ENCODE measurements at places on chromosomes 6 and 20.

- DNase-seq = no peak
Observed at GRCh38 chr6:88760091-88760490, 203.3 kb downstream of the RNGTT start.

DNA sequence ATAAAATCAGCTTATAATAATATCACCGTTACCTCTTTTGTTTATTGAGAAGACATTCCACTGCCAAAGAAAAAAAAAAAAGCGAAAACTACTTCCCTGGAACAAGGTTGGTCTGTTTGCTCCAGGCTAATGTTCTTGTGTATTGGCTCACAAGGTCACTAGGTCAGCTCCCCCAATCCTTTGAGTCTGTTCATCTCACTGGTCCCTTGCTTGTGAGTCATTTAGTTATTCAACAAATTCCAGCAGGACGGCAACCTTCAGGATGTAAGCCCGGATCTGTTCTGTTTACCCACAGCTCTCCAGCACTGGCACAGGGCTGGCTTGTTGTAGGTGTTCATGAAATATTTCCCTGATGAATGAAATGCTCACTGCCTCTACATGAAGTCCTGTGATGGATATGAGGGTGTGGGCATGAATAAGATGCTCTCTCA lies 3.3 kb downstream of the ARHGAP40 start:
- DNase-seq = no peak

DNA sequence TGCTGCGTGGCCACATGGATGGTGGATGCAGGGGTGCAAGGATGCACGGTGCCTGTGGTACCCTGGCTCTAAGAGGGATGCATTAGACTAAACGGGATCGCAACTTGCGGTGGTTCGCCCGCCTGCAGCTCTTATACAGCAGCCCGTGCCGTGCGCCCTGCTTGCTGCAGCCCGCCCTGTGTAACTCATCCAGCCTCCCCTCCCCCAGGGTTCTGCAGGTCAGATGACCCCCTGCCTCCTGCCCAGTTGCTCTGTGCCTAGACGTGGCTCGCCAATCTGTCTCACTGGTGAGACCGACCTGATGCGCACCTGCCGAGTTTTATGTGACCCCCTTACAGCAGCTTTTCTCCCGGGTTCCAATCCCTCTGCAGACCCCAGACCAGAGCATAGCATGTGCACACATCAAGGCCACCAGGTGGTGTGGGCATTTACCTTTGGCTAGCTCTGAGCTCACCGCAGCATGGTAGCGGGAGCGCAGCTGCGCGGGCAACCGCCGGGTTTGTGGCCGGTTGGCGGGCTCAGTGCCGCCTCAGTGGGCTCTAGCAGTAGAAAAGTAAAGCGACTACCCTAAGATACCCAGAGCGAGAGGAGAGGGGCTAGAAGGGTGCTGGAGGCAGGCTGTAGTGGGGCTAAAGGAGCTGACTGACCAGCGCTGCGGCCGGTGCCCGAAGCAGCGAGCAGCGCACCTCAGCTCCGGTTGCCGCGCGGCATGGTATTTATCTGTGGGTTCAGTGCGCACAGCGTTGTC lies 693 bp upstream of the GNAS-AS1 start:
- no peak for DNase-seq

DNA sequence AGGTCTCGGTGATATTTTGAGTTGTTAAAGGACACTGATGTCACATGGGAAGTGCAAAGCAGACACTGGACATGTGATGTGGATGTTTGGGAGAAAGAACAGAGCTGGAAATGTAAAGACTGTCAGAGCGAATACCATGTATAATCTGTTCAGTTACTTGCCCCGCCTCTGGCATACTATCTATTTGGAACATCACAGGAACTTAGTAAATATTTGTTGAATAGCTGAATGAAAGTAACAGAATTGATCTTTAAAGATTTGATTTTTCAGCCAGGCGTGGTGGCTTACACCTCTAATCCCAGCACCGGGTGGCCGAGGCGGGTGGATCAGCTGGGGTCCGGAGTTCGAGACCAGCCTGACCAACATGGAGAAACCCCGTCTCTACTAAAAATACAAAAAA lies 13.8 kb upstream of the NHLRC1 start:
- no peak for DNase-seq

GRCh38 chr6:16209539-16209938 lies 28.8 kb upstream of the GMPR start:
- DNase-seq = no peak

- DNase-seq = no peak
Observed at GRCh38 chr6:41791984-41792383, 4.5 kb downstream of the TOMM6 start.

GRCh38 chr20:41076776-41077175 lies 48.2 kb downstream of the TOP1 start:
- DNase-seq = no peak

DNA sequence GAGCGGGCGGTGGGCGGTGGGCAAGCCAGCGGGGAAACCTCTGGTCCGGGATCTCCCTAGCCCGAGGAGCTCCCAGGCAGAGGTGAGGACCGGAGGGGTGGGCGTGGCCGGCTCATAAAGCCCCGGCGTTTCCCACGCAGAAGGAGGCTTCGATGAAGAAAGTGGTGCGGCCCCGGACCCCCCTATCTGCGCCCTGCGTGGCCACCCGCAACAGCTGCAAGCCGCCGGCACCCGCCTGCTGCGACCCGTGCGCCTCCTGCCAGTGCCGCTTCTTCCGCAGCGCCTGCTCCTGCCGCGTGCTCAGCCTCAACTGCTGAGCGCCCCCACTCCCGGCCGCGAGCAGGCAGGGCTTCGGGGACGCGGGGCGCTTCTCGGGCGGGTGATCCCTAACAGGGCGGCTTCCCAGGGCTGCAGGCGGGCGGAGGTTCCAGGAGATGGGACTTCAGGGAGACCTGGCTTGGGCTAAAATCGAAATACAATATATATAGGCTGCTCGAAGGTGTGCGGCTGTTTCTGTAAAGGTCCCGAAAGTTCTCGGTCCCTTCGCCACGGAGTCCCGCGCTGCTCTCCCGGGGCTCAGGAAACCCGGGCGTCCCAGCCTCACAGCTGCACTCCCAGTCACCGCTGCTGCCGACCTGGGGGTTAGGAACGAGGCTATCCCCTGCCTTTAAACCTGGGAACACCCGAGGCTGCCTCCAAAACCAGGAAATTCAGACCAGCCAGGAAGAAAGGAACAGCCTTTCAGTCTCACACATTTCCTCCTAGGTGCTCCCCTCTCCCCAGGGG lies 27.8 kb downstream of the ASIP start:
- DNase-seq = no peak

DNA sequence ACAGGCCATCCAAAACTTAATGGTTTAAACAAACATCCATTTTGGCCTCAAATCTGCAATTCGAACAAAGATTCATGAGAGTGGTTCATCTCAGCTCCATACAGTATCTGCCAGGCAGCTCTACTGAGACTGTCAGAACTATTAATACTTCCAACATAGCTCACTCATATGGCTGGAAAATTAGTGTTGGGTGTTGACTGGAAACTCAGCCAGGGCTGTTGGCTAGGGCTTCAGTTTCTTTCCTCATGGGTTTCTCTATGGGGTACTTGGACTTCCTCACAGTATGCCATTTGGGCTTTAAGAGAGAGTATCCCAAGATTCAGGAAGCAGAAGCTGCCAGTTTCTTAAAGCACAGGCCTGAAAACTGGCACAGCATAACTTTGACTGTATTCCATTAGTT lies 240.3 kb downstream of the TPBG start:
- no peak for DNase-seq

- peak; percentile 7 for DNase-seq
Observed at GRCh38 chr6:133184798-133185372, 56.3 kb upstream of the EYA4 start.

- DNase-seq = no peak
Observed at GRCh38 chr20:63493563-63494020, 5.3 kb downstream of the EEF1A2 start.

- no peak for DNase-seq
Observed at GRCh38 chr20:63549679-63550282, 2.2 kb upstream of the SRMS start.

DNA sequence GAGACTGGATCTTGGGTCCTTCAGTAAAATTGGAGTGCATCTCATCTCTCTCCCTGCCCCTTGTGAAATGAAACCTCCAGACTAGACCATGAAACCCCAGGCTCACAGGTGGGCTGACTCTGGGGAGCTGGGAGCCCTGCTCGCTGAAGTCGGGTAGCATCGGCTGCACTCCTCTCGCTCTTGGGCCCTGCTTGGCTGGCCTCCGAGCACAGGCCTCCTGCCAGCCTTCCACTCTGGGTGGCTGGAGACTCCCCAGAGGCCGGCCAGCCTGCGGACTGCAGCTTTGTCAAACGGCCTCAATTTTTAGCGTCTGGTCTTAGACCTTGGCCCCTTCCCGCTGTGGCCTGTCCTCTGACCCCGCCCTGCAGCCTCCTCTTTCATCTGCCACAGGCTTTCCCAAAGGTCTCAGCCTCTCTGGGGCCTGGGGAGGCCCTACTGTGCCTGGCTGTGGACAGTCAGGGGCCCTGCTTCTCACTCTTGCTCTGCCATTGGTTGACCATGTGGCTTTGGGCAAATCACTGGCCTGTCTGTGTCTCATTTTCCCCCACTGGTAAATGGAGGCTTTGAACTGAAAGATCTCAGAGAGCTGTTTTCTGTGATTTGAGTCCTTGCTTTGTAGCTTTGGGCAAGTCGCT lies 45.1 kb downstream of the SRC start:
- DNase-seq = no peak

DNA sequence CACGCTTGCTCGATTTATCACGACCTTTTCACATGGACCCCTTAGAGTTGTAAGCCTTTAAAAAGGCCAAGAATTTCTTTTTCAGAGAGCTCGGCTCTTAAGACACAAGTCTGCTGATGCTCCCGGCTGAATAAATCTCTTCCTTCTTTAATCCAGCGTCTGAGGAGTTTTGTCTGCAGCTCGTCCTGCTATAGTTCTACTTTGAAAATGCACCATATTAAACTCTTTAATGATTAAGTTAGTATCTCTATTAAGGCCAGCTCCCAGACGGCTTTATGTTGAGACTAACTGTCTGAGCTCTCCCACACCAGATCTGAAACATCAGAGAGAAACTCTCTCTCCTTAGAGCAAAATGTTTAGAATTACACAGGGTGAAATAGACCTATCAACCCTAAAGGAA lies 18.0 kb upstream of the GSTA3 start:
- DNase-seq = no peak

DNA sequence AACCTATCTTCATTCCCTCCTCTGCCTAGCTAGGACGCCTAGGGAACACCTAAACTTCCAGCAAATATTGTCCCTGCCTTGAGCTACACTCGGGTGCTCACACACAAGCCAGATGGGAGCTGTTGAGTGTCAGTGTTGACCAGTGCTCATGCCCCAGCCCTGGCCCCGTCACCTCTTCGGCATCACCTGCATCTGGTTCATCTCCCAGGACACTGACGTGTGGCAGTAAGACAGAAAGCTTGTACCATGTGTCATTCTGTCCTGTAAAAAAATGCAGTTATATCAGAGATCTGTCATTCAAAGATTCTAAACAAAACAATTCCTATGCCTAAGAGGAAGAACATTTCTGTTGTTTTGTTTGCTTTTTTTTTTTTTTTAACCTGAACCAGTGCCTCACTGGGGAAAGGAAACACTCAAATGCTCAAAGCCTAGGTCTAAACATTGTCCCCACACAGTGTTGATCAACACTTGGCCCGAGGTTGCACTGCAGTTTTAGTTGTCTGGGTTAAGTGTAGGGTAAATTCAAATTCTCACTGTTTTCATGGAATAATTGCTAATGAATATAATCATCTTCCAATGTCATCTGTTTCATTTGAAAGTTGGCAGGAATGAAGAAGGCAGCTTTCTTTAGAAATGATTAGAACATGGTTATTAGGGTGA lies 102.7 kb upstream of the SASH1 start:
- DNase-seq = no peak

- no peak for DNase-seq
Observed at GRCh38 chr20:19672498-19672897, 85.6 kb upstream of the RIN2 start.

- DNase-seq = no peak
Observed at GRCh38 chr20:48898210-48898609, 23.3 kb upstream of the ARFGEF2 start.

GRCh38 chr6:156413154-156413553 lies 364.0 kb upstream of the ARID1B start:
- peak; percentile 6 for DNase-seq

GRCh38 chr6:2225422-2226392 lies 19.7 kb downstream of the GMDS start:
- DNase-seq = no peak
